Activated CD4-positive, alpha-beta memory T cell treated with anti-CD3 and anti-CD28 coated beads, Interleukin-2, amount 10 ng/mL, durations not matched to agents 7 days and 5 days (primary cell): ENCODE measurements at places on chromosomes 5 and 9.

DNA sequence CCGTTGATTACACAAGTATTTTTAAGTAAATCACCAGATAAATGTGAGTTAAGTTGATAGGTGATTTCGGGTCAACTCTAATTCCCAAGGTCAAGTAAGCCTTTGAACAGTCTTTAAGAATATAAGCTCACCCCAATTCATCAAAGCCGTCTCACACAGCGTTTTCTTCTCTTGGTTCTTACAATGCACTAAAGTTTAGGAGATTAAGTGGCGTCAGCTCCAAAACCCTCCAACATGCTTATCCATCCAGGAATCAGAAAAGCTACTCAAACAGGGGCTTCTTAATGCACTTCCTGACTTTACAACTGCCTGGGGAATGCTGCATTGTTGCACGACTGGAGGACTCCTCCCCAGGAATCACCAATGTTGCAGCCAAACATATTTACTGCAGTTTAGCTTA, 206.2 kb upstream of the EFNA5 start:
- H3K27me3 ChIP-seq, result no peaks in the 10 kb centered on the region
- no peak for DNase-seq
- H3K4me1 ChIP-seq, result no peaks in the 10 kb centered on the region
- no peaks in the 10 kb centered on the region for H3K36me3 ChIP-seq
- H3K4me3 ChIP-seq, result no peak overlapping the region

GRCh38 chr9:16571127-16571802, 299.2 kb downstream of the BNC2 start:
- H3K27me3 ChIP-seq, result no peaks in the 10 kb centered on the region
- H3K4me3 ChIP-seq, result no peak overlapping the region
- H3K4me1 ChIP-seq, result no peaks in the 10 kb centered on the region
- no peak overlapping the region for H3K27ac ChIP-seq
- H3K36me3 ChIP-seq, result no peaks in the 10 kb centered on the region

GRCh38 chr5:19928562-19929421, 59.2 kb downstream of the CDH18 start:
- H3K4me1 ChIP-seq, result no peaks in the 10 kb centered on the region
- no peak for DNase-seq
- H3K36me3 ChIP-seq, result no peaks in the 10 kb centered on the region
- no peak overlapping the region for H3K27ac ChIP-seq
- no peak overlapping the region for H3K4me3 ChIP-seq

GRCh38 chr5:146165460-146165859, 17.0 kb downstream of the LARS1 start:
- peaks cover 2% of the 10 kb centered on the region for H3K4me1 ChIP-seq
- H3K27ac ChIP-seq, result no peak overlapping the region
- H3K36me3 ChIP-seq, result peaks cover 72% of the 10 kb centered on the region
- H3K27me3 ChIP-seq, result no peaks in the 10 kb centered on the region
- DNase-seq, result no peak

DNA sequence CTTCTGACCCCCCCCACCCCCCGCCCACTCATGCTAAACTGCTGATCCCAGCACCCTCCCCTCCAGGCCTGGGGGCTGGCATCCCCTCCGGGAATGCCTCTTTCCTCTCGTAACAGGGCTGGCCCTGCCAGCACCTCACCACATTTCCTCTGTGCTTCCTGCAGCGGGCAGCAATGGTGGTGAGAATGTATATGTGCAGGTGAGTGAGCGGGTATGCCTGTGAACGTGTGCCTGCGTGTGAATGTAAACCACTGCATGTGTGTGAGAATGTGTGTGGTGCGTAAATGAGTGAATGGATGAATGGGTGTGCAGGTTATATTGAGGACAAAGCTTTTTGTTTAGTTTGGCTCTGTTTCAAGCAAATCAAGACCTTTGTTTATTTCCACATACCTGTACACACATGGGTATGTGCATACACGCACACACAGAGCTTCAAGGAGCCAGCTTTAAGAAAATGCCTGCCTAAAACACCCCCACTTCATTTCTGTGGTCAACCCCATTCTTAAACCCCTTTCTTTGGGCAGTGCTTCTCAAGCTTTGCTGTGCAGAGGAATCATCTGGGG, 95.7 kb upstream of the SHB start:
- peaks cover 3% of the 10 kb centered on the region for H3K4me1 ChIP-seq
- DNase-seq, result no peak
- no peak overlapping the region for H3K4me3 ChIP-seq
- H3K27me3 ChIP-seq, result peaks cover 5% of the 10 kb centered on the region
- H3K36me3 ChIP-seq, result no peaks in the 10 kb centered on the region

GRCh38 chr5:116730706-116731105, 156.1 kb upstream of the SEMA6A start:
- H3K4me3 ChIP-seq, result no peak overlapping the region
- no peaks in the 10 kb centered on the region for H3K4me1 ChIP-seq
- H3K27me3 ChIP-seq, result no peaks in the 10 kb centered on the region
- no peaks in the 10 kb centered on the region for H3K36me3 ChIP-seq
- no peak overlapping the region for H3K27ac ChIP-seq

DNA sequence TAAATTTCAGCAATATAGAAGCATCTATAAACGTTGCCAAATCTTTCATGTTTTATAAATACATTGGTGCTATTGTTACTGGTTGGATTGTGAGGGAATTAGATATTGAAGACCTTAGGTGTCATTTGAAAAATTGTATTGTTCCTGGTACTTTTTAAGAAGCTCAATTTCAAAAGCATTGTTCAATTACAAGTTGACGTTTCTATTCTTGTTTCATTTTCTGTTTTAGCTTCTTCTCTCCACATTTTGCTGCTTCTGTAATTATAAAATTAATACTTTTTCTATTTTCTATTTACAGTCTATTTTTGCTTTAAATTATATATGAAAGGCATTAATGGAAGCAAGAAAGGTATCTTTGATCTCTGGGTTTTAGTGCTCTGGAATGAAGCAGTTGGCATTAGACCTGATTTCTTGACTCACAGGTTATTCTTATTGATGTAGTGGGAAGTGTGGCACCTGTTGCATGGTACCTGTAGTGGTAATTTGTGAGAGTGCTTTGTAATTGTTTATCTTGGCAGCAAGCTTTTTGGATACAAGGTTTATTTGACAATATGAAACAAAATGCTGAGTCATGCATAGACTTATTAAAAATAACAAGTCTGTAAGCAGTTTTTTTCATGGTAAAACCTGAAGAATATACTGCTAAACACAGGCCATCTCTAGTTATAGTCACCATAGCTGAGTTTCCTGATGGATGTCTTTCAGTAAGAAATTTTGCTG, 13.2 kb downstream of the MACIR start:
- H3K4me3 ChIP-seq, result peak overlapping the region; percentile 39
- H3K27ac ChIP-seq, result peak overlapping the region; percentile 18
- peaks cover 20% of the 10 kb centered on the region for H3K36me3 ChIP-seq
- DNase-seq, result no peak
- H3K27me3 ChIP-seq, result no peaks in the 10 kb centered on the region

GRCh38 chr9:113657765-113658544, 194.4 kb downstream of the RGS3 start:
- no peaks in the 10 kb centered on the region for H3K36me3 ChIP-seq
- H3K27ac ChIP-seq, result no peak overlapping the region
- H3K4me3 ChIP-seq, result no peak overlapping the region
- peaks cover 34% of the 10 kb centered on the region for H3K27me3 ChIP-seq

DNA sequence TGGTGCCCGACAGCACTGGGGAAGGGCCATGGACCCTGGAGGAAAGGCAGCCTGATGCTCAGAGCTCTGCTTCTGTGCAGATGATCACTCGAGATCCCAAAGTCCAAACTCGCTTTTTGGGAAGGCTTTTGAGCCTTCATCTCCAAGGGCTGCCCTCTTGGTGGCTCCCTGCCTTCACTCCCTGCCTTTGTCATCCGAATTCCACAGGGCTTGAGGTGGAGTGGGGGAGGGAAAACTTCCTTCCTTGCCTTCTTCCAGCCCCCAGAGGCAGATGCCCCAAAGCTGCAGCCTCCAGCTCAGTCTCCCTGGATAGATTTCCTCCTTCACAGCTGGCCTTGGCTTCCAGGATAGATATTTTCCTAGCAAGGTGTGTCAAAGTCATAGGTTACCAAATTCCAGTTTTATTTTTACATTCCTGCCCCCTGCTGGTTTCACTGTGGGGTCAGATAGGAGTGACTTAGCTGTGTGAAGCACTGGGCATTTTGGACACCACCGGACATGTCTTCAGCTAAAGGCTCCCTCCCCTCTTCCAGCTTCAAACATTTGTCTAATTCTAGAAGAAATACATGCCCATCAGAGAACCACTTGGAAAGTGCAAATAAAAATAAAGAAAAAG, 268.2 kb downstream of the HSPA4 start:
- no peak for DNase-seq
- no peaks in the 10 kb centered on the region for H3K36me3 ChIP-seq
- no peak overlapping the region for H3K27ac ChIP-seq
- no peak overlapping the region for H3K4me3 ChIP-seq
- peaks cover 9% of the 10 kb centered on the region for H3K4me1 ChIP-seq
- no peaks in the 10 kb centered on the region for H3K27me3 ChIP-seq

DNA sequence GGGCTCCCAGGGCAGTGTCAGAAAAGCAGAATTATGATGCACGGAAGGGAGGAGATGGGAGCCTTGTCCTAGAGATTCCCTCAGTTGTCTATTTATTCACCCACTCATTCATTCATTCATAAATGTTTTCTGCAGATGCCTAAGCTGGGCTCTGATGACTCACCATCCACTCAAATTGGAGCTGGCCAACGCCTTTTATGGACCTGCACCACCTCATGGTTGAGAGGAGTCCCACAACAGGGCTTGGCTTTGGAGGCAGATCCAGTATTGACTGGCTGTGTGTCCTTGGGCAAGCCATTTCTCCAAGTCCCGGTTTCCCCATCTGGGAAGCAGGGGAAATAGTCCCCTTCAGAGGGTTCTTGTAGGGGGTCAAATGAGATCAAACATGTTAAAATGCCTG, 227.8 kb downstream of the MELK start:
- H3K27ac ChIP-seq, result no peak overlapping the region
- H3K4me1 ChIP-seq, result no peaks in the 10 kb centered on the region
- no peaks in the 10 kb centered on the region for H3K36me3 ChIP-seq

DNA sequence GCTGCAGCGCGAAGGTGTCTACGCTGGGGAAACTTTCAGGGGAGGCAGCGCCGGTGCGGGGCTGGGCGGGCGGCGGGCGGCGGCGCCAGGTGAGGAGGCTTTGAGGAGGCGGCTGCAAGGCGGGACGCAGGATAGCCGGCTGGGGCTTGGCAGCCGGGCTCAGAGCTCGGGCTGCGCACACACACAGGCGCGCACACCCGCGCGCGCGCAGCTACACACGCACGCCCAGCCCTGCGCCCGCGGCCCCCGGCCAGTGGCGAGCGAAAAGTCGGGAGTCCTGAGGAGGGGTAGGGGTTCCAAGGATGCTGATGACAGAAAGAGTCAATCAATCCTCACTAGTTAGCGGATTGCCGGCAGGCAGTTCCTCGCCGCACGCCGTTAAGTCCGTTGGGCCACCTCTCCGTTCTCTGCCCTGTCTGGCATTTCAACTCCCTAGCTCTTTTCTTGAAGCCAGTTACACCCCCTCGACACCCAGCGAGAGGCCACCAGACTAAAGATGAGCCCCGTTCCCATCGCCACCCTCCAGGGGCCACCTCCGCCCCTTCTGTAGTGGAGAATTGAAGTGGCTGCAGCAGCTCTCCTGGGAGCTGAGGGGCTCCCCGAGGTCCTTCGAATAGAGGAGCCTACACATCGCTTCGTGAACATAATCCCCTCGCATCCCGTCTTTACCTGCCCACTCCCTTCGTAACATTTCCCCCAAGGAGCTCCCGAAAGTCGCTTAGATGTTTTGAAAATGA, 1640.3 kb upstream of the C9orf72 start:
- no peak within 1 kb of the TSS for H3K27ac ChIP-seq
- no peak within 1 kb of the TSS for H3K4me3 ChIP-seq
- peaks cover 46% of the 10 kb centered on the region for H3K27me3 ChIP-seq
- H3K4me1 ChIP-seq, result peaks cover 9% of the 10 kb centered on the region
- no peak for DNase-seq
- no peaks in the 10 kb centered on the region for H3K36me3 ChIP-seq

- H3K4me1 ChIP-seq, result no peaks in the 10 kb centered on the region
- H3K36me3 ChIP-seq, result no peaks in the 10 kb centered on the region
- H3K4me3 ChIP-seq, result no peak overlapping the region
- H3K27me3 ChIP-seq, result no peaks in the 10 kb centered on the region
- H3K27ac ChIP-seq, result no peak overlapping the region
These were observed 376.0 kb upstream of the IRX2 start for GRCh38 chr5:3127423-3127911.

- H3K4me3 ChIP-seq, result no peak overlapping the region
- H3K27me3 ChIP-seq, result no peaks in the 10 kb centered on the region
- peaks cover 6% of the 10 kb centered on the region for H3K4me1 ChIP-seq
- DNase-seq, result no peak
- no peaks in the 10 kb centered on the region for H3K36me3 ChIP-seq
- H3K27ac ChIP-seq, result no peak overlapping the region
These were observed 120.2 kb downstream of the SEMA6A start for GRCh38 chr5:116454417-116454927.

DNA sequence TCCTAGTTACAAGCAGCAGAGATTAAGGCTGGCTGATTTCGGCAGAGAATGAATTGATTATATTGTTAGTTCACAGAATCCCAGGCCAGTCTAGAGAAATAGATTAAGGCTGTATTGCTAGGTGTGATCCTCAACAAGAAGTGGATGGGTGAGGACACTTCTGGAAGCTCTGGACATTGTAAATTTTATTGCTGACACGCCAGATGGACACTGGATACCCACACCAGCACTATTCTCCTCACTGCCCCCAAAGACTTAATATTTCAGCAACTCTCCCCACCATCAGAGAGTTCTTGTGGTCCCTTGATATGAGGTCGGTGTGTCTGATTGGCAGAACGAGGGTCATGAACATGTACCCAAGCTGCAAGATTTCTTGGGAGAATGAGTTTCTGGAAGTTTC, 171.6 kb upstream of the EGFLAM start:
- no peaks in the 10 kb centered on the region for H3K4me1 ChIP-seq
- DNase-seq, result no peak
- peaks cover 2% of the 10 kb centered on the region for H3K27me3 ChIP-seq

DNA sequence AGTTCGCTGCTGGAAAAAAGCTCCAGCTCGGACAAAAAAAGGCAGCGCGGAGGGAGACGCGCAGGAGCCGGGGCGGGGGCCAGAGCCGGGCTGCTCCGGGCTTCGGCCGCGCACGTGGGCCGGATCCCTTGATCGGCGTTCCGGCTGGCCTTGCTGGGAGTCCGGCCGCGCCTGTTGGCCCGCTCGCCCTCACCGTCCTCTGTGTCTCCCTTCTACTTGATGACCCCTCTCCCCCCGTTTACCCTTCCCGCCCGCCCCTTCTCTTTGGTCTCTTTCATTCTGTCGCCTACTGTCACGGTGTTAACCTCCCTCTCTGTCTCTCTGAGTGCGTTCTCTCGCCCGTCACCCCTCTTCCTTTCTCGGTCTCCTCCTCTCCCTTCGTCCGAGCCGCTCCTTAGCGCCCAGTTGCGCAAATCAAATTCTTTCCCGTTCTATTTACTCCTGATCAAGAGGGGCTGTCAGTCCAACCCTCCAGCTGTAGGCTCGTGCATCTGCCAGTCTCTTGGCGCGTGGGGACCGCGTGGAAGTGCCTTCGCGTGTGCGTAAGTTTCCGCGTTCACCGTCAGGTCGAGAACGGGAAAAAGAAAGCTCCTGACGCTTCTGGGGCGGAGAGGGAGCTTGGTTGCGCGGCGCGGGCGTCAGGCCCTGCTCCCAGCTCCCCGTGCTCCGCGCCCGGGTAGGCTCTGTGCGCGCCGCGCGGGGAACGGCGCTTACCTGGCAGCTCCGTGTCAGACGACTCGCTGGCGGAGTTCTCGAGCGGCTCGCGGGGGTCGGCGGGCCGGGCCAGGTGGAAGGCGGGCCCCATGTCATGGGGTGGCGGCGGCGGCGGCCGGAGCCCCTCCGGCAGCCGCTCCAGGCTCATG, 798 bp downstream of the PITX1 start:
- peak overlapping the region; percentile 55 for H3K4me3 ChIP-seq
- H3K4me1 ChIP-seq, result peaks cover 42% of the 10 kb centered on the region
- peaks cover 9% of the 10 kb centered on the region for H3K36me3 ChIP-seq
- H3K27me3 ChIP-seq, result peaks cover 77% of the 10 kb centered on the region
- DNase-seq, result no peak

- H3K4me3 ChIP-seq, result no peak overlapping the region
- no peaks in the 10 kb centered on the region for H3K27me3 ChIP-seq
- H3K36me3 ChIP-seq, result no peaks in the 10 kb centered on the region
- H3K27ac ChIP-seq, result no peak overlapping the region
These were observed 22.3 kb downstream of the RPS23 start for GRCh38 chr5:82255844-82256243.
